ENCODE measurements at places on chromosomes 2 and 18.

DNA sequence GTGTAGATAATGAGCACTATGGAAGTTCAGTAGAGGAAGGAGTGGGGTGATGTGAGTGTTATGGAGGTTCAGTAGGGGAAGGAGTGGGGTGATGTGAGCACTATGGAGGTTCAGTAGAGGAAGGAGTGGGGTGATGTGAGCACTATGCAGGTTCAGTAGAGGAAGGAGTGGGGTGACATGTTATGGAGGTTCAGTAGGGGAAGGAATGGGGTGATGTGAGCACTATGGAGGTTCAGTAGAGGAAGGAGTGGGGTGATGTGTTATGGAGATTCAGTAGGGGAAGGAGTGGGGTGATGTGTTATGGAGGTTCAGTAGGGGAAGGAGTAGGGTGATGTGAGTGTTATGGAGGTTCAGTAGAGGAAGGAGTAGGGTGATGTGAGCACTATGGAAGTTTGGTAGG, 116.3 kb upstream of the SMAD7 start:
- no peak for DNase-seq

DNA sequence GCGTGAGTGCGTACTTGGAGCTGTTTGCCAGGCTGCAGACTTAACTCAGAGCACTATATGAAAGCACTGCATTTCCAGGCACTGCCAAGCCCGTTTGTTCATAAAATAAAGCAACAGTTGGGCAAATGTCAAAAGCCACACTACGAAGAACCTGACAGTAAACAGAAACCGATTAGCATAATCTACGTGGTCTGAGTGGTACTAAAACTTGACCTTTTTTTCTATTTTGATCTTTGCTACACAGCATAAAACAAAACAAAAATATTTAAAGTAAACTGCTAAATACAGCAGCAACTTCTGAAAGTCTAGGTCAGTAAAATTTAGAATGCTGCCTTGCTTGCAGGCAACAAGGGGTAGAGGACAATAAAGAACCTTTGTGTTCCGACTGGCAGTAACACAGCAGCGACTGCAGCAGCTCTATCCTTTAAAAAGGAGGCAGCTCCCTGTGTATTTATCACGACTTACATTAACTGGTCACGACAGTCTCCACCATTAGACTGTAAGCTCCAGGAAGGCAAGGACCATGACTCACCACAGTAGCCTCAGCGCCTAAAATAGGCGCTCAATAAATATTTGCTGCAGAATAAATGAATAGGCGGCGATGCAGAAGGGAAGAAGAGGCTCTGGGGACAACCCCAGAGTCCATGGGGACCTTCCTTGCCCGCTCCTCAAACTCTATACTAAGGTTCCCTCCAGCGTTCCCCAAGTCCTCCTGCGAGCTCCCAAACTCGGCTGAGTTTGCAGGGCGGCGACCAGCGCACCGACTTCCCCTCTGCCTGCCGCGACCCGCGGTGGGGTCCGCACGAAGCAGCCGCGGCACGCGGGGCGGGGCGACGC, 902 bp downstream of the SS18 start:
- DNase-seq: peak; percentile 26

GRCh38 chr2:185179743-185180142, 558.9 kb upstream of the FSIP2 start:
- no peak for DNase-seq

DNA sequence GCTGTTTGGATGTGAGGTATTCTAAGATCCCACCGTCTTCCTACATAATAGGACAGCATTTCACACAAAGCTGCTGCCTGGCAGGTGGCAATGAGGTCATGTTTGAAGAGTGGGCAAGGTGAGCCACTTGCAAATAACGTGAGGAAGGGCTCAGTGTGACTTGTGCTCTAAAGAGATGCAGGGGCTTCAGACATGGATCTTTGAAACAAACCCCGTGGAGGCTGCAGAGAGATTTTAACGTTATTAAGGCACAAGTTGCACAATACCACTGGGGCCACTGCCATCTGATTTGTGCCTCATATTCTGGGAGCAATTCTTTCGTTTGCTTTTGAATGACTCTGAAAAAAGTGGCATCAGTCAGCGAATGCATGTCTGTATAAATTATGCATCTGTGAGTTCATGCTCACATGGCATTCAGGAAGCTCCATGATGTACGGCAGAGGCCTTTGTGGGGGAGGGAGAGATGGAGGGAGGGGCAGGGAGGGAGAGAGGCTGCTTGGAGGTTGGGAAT, 362.0 kb downstream of the SOX11 start:
- DNase-seq: no peak

GRCh38 chr2:150126143-150126740, 361.2 kb downstream of the RND3 start:
- DNase-seq: no peak

DNA sequence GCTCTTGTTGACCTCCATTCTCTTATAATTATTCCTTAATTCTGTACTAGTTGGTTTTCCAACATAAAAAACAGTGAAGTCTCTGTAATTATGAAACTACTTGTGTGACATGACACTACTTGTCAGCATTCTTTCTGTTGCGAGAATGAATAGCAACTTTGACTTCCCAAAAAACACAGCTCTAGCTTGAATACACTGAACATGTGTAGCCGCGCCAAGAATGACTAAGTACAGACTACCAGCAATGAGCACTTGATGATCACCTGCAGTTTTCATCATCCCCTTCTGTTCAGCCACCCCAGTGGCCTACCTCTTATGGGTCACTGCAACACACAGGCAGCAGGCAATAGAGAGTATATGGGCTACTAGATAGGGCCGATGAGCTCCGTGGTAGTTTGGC, 229.3 kb downstream of the TGIF1 start:
- DNase-seq: no peak

DNA sequence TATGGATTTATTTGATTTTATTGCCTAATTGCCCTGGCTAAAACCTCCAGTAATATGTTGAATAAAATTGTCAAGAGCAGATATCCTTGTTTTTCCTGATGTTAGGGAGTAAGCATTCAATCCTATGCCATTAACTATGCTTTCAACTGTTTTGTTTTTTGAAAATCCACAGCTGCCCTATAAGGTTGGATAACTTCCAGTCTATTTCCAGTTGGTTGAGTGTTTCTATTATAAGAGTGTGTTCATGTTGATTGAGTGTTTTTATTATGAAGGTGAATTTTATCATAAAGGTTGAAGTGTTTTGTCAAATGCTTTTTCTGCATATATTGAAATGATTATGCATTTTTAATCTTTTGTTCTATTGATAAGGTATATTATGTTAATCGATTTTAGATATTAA, 149.9 kb upstream of the SCN7A start:
- DNase-seq: no peak

DNA sequence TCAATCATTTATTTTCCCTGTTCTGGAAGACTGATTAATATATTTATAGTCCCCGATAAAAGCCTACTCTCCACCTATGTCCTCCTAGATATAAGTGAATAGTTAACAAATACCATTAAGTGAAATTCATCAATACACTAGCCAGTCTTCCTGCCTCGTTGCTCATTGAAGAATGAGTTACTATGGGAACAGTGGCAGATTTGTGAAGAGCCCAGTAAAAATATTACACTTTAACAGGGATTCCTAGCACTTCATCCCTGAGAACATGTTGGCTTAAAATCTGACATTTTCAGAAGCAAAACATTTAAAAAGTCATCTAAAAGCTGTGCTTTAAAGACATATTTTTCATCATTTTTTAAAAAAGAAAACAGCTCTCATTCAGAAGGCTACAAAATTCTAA, 848.7 kb upstream of the NXPH2 start:
- no peak for DNase-seq

DNA sequence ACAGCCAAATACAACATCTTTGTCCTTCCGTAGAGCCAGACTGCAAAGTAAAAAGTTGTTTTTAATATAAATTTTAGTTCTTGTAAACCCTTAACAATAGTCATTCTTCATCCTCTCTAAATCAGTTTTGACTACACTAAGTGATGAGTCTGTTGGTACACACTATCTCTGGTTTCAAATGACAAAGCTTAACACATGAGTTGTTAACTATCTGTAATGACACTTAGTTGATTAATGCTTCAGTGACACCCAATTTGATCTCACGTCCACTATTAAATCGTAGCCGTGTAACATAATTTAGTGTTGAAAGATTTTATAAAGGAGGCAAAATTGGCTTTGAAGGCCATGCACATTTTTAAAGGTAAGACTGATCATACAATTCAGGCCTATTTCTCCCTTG, 181.6 kb downstream of the ZNF521 start:
- DNase-seq: no peak

GRCh38 chr18:61662726-61663125, 230.1 kb downstream of the RNF152 start:
- DNase-seq: no peak

GRCh38 chr2:42438685-42439084, 55.1 kb downstream of the KCNG3 start:
- no peak for DNase-seq

- DNase-seq: no peak
Observed at GRCh38 chr2:152406836-152407161, 71.8 kb downstream of the FMNL2 start.

DNA sequence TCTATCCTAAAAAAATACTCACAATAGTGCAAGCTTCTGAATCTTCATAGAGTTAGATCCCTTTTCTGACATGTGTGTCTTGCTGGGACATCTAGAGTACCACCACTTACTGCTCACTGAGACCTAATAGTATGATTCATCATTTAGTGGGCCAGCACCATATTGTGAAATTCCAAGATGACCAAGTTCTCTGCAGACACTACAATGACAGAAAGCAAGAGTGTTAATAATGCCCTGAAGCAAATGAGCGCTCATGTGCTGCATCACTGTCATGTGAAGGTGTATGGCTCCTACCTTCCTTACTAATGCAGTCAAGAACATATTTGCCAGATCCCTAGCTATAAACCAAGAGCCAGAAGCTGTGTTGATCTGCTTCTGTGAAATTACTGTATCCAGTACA, 606.2 kb upstream of the NXPH2 start:
- DNase-seq: no peak

- no peak for DNase-seq
Observed at GRCh38 chr2:59575191-59575590, 978.3 kb downstream of the BCL11A start.

DNA sequence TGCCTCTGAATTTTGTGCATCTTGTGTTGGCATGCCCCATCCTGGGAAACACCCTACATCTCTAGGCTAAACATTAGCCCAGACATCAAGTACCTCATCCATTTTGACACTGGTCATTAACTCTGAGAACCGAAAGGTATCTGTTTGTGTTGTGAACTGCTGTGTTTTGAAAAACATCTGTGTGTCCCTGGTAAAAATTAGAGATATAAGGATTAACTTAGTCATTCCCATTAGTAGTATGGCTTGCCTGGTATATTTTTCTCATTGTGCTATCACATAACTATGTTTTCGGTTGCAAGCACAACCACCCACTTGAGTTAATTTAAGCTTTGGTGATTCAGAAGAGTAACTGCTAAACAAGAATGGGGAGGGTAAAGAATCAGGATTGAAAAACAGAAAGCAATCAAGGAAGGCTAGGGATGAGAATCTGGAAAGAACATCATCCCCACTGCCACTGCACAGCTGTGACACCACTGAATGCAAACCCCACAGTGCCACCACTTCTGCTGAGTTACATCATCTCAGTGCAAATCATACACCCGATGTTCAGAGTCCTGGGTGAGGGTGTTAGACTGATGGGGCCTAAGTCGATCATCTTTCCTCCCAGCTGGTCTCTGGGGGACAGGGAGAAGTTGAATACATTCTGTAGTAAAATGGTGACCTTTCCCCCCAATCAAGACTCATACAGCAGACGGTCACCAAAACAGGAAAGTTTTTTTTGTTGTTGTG, 234.0 kb downstream of the EPHA4 start:
- no peak for DNase-seq

DNA sequence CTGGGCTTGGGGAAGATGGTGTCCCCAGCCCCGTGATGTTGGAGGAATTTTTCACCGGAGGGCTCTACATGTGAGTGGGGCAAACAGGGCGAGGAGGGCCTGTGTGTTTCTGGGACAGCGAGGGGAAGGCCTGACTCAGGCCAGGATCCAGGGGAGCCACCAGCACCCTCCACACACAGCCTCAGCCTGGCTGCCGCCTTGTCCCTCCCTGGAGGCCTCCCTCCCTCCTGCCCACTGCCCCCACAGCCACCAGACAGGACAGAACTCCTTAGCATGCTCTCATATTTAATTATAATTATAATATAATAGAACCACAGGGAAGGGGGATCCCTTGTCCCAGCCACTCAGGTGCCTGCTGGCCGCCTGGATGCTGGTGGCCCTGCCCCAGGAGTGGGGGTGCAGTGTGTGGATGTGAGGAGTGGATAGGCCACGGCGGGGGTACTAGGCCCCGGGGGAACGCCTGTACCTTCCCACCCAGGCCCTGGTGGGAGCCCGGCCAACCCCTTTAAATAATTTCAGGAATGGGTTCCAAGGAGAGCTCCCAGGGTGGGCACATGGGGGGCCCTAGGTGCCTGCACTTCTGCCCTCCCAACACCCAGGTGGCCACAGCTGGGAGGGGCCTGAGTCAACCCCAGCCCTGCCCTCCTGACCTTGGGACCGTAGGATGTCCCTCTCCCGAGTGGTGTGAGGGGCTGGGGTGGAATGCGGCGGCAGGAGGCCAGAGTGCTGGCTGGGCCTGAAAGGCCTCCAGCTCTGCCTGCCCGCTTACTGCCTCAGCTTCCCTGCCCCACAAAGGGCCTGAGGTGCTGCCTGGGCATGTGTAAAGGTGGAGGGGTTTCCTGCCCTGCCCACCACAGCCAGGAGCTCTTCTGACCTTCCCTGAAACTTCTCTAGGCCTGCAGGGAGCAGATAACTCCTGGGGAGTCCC, 8.8 kb downstream of the PDCD1 start:
- no peak for DNase-seq
